Chondrocyte (in vitro differentiated cells): ENCODE measurements at places on chromosomes 1 and 21. TPM values are rescaled to one million over a fixed set of nuclear protein-coding genes. Genes with fewer than 3 reads are reported as not detected.

DNA sequence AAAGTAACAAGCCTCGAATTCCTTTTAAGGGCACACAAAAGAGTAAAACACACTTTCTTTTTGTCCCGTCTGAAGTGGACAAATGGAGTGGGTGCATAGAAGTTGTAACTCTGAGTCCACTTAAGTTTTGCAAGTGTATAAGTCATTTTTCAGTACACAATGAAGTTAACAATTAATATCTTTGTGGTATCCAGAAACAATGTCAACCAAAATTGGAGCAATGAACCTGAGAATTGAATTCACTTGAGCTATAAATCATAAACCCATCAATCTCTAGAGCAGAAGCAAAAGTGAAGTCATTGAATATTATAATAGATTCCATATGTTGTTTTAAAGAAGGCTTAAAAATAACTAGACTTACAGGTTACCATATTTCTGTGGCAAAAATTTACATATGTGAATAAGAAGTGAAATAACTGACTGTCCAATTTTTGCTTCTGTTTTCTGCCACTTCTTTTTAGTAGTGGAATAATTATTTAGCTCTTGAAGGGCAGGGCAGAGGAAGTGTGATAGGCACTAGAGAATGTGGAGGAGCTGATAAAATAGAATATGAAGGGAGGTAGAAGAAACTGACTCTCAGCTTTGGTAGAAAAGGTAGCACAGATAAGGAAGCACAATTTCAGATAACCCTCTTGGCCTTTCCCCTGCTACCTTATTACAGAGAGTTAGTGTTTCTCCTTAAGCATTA is 73.9 kb upstream of the RGL1 start:
- H3K4me3 ChIP-seq: no peak overlapping the region
- peaks cover 26% of the 10 kb centered on the region for H3K4me1 ChIP-seq
- no peaks in the 10 kb centered on the region for H3K27me3 ChIP-seq
- no peak for DNase-seq
- no peak overlapping the region for H3K27ac ChIP-seq
- H3K36me3 ChIP-seq: no peaks in the 10 kb centered on the region

DNA sequence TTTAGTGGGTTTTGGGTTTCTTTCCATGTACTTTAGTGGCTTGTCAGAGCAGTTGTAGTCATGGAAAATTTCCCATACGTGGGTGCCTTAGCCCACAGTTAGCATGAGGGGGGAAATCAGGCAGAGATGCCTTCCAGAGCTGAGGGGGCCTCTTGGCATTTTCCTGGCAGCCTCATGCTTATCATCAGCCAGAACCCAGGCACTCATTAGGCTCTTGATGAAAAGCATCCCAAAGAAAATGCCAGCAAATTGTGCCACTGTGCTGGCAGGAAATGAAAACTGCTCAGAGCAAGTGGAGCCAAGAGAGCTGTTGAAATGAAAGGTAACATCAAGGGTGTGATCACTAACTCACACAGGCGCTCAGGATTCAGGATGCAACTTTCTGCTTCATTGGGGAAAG is 128.0 kb downstream of the TNNI3K start:
- no peaks in the 10 kb centered on the region for H3K36me3 ChIP-seq
- no peak overlapping the region for H3K27ac ChIP-seq
- no peak overlapping the region for H3K4me3 ChIP-seq
- no peak for DNase-seq
- H3K27me3 ChIP-seq: no peaks in the 10 kb centered on the region
- H3K4me1 ChIP-seq: no peaks in the 10 kb centered on the region

- H3K27me3 ChIP-seq: no peaks in the 10 kb centered on the region
- H3K27ac ChIP-seq: peak overlapping the region; percentile 57
- H3K4me3 ChIP-seq: no peak overlapping the region
Measured at GRCh38 chr1:6273380-6273891, 12.5 kb upstream of the GPR153 start.

DNA sequence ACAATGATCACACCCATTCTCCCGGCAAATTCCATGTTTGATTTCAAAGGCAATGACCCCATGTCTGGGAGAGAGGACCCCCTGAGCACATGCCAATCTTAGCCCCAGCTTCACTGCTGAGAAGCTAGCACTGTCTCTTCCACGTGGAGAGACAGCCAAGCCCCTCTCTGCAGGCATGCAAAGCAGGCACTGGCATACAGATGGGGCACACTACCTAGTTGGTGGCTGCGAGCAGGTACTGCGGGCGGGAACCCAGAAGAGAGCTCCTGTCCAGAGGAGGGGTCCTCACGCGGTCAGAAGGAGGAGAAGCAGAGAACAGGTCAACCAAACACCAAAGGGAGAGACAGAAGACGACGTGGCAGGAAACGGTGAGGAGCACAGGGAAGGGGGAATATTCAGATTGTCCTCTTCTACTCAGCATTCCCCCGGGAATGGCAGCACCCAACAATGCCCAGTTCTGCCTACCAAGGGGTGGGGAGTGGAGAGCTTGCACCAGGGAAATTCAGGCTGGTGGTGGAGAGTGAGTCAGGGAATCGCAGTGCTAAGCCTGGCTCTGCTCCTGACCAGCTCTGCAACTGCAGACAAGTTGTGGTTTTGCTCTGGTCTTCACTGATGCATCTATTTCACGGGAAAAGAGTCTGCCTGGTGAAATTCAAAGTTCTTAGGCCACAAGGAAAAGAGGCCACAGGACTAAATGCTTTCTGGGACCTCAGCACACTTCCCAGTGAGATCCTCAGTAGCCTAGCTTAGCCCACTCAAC is 48.1 kb upstream of the GOLT1A start:
- no peaks in the 10 kb centered on the region for H3K36me3 ChIP-seq
- DNase-seq: no peak

DNA sequence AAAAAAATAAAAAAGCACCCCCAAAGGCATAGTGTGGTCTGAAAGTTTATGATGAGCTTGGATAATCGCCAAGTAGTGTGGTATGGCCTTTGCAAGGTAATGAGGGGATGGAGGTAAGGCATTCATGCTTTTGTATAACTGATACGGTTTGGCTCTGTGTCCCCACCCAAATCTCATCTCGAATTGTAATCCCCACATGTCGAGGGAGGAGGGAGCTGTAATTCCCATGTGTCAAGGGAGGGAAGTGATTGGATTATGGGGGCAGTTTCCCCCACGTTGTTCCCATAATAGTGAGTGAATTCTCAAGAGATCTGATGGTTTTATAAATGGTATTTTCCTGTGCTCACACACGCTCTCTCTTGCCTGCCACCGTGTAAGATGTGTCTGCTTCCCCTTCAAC is 215.5 kb downstream of the NFIA start:
- peaks cover 73% of the 10 kb centered on the region for H3K4me1 ChIP-seq
- no peak overlapping the region for H3K4me3 ChIP-seq

GRCh38 chr1:48803474-48803873 is 26.8 kb upstream of the BEND5 start:
- H3K36me3 ChIP-seq: no peaks in the 10 kb centered on the region
- H3K4me1 ChIP-seq: no peaks in the 10 kb centered on the region
- no peak overlapping the region for H3K27ac ChIP-seq
- no peak overlapping the region for H3K4me3 ChIP-seq

- no peak overlapping the region for H3K4me3 ChIP-seq
- H3K27ac ChIP-seq: no peak overlapping the region
- H3K36me3 ChIP-seq: no peaks in the 10 kb centered on the region
- H3K4me1 ChIP-seq: peaks cover 4% of the 10 kb centered on the region
Measured at GRCh38 chr1:150179867-150180266, 30.2 kb downstream of the PLEKHO1 start.

GRCh38 chr1:246067432-246068216 is 439.5 kb downstream of the SMYD3 start:
- H3K36me3 ChIP-seq: peaks cover 2% of the 10 kb centered on the region
- H3K27ac ChIP-seq: peak overlapping the region; percentile 80
- no peaks in the 10 kb centered on the region for H3K27me3 ChIP-seq
- DNase-seq: no peak
- H3K4me3 ChIP-seq: no peak overlapping the region
- peaks cover 50% of the 10 kb centered on the region for H3K4me1 ChIP-seq

- no peak overlapping the region for H3K27ac ChIP-seq
- no peak overlapping the region for H3K4me3 ChIP-seq
- peaks cover 11% of the 10 kb centered on the region for H3K4me1 ChIP-seq
- H3K36me3 ChIP-seq: no peaks in the 10 kb centered on the region
- DNase-seq: no peak
Measured at GRCh38 chr1:83697961-83698360, 301.0 kb downstream of the TTLL7 start.

DNA sequence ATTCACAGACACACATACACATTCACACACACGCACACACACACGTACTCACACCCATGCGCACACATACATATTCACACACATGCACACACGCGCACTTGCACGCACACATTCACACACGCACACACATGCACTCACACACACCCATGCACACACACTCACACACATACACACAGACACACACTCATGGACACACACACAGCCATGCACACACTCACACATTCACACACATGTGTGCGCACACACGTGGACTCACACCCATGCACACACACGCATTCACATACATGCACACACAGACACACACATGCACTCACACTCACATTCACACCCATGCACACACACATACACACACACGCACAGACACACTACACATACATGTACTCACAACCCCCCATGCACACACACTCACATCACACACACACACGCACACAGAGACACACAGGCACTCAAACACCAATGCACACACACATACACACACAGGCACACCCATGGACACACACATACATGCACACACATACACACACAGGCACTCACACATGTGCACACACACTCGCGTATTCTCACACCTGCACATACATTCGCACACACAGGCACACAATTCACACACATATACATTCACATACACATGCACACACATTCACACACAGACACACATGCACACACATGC is 589.1 kb downstream of the PTPRU start:
- H3K27ac ChIP-seq: no peak overlapping the region
- H3K4me1 ChIP-seq: no peaks in the 10 kb centered on the region
- H3K4me3 ChIP-seq: no peak overlapping the region
- no peak for DNase-seq
- no peaks in the 10 kb centered on the region for H3K36me3 ChIP-seq
- peaks cover 40% of the 10 kb centered on the region for H3K27me3 ChIP-seq

- H3K4me1 ChIP-seq: no peaks in the 10 kb centered on the region
- no peak overlapping the region for H3K27ac ChIP-seq
- DNase-seq: no peak
- H3K36me3 ChIP-seq: no peaks in the 10 kb centered on the region
- H3K27me3 ChIP-seq: peaks cover 32% of the 10 kb centered on the region
Measured at GRCh38 chr1:153251988-153252387, 7.5 kb upstream of the LORICRIN start.

DNA sequence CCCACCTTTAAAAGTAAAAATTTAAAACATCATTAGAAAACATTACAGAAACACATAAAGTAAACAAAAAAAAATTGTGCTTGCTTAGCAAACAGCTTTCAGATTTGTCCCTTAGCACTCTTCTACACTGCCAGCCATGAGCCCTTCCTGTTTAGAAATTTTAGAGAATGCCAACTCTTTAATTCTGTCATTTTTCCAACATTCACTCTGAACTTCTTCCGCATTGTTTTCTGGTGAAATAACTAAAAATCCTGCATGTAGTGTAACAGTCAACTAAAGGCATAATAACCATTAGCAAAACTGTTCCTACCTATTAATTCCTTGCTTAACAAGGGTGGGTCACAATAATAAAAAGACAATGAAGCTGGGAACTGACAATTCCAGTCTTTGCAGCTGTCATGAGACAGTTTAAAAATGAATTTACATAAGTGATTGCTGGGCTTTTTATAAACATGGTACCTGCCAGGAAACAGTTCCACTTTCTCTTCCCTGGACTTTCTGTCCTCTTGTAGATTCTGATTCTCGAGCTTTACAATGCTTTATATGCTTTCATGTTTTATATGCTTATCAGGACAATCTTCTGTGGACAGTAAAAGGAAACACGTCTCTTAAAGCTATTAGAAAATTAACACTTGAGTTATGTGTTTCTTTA is 19.0 kb downstream of the GNG12 start:
- H3K27ac ChIP-seq: peak overlapping the region; percentile 57
- no peak for DNase-seq
- no peaks in the 10 kb centered on the region for H3K27me3 ChIP-seq
- no peaks in the 10 kb centered on the region for H3K36me3 ChIP-seq

GRCh38 chr1:94418664-94419655 is 771 bp downstream of the ABCD3 start:
- no peak for DNase-seq
- no peaks in the 10 kb centered on the region for H3K36me3 ChIP-seq
- peak overlapping the region; percentile 89 for H3K27ac ChIP-seq
- H3K4me1 ChIP-seq: peaks cover 45% of the 10 kb centered on the region
- no peaks in the 10 kb centered on the region for H3K27me3 ChIP-seq

PRKACB gene
- total RNA-seq: 34.9 to 44.2 TPM (median 43.1 TPM) in 3 replicates

RGS13 gene
- total RNA-seq: not detected in 3 replicates

ALX3 gene
- total RNA-seq: not detected in 3 replicates
